ENCODE measurements at places on chromosomes 16 and 17. TPM values are rescaled to one million over a fixed set of nuclear protein-coding genes. Genes with fewer than 3 reads are reported as not detected.

Gene ZC3H18
- polyA plus RNA-seq: 33.1 TPM

Gene SHISA9
- 0.13 TPM for polyA plus RNA-seq

Gene HES7
- polyA plus RNA-seq: not detected

Gene MSLN
- polyA plus RNA-seq: 0.88 TPM

Gene CDRT15
- not detected for polyA plus RNA-seq

Gene ITGAL
- 4.1 TPM for polyA plus RNA-seq

Gene CSHL1
- 0.98 TPM for polyA plus RNA-seq

Gene CETP
- polyA plus RNA-seq: 5.0 TPM

Gene SLC35G6
- 0.59 TPM for polyA plus RNA-seq

Gene GPT2
- polyA plus RNA-seq: 30.9 TPM

Gene CBFA2T3
- polyA plus RNA-seq: 19.0 TPM

Gene LITAFD
- polyA plus RNA-seq: not detected

Gene RMI2
- 7.2 TPM for polyA plus RNA-seq

- peak; percentile 42 for DNase-seq
Measured at GRCh38 chr16:88406096-88407041, 23.6 kb downstream of the ZNF469 start.

- DNase-seq: no peak
Measured at GRCh38 chr17:4941319-4941610, 1.2 kb downstream of the RNF167 start.

- no peak for DNase-seq
Measured at GRCh38 chr17:33980193-33980592, 274.9 kb upstream of the CCL2 start.

DNA sequence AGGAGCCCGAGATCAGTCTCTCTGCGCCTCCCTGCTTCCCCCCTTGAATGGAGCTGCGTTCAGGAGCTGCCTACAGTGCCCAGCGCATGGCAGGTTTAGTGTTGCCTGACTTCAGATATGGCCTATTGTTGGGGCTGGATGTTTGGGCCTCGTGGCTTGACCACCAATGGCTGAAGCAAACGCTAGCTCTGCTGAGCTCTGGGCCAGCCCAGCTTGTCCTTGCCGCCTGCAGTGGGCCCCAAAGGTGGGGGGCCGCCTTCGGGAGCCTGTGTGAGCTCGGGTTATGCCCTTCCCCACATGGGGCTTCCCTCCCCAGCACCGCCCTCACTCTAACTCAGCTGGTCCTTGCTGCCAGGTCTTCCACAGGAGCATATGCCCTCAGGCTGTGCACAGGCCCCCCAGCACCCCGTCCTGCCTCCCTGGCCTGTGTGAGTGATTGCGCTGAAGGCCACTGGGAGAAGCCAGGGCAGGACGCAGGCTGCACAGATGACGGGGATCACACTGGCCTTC is 2.0 kb upstream of the METTL26 start:
- no peak for DNase-seq

- DNase-seq: peak; percentile 5
Measured at GRCh38 chr16:72094266-72094610, 591 bp downstream of the DHX38 start.

- DNase-seq: peak; percentile 50
Measured at GRCh38 chr17:61837175-61838051, 25.9 kb downstream of the BRIP1 start.

- DNase-seq: peak; percentile 38
Measured at GRCh38 chr16:49640581-49640980, 215.3 kb downstream of the ZNF423 start.

GRCh38 chr16:73050201-73051099 is 2.5 kb upstream of the ZFHX3 start:
- no peak for DNase-seq

DNA sequence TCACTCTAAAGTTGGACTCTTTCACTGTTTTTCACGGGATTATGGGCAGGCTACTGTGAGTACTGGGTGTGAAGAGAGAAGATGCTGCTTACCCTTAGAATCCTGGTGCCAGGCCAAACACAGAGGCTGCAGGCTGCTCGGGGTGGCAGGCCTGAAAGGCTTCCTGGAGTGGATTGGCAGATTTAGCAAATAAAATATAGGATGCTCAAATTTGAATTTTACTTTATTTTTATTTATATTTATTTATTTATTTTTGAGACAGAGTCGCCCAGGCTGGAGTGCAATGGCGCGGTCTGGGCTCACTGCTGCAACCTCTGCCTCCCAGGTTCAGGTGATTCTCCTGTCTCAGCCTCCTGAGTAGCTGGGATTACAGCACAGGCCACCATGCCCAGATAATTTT is 14.9 kb upstream of the STAC2 start:
- no peak for DNase-seq

DNA sequence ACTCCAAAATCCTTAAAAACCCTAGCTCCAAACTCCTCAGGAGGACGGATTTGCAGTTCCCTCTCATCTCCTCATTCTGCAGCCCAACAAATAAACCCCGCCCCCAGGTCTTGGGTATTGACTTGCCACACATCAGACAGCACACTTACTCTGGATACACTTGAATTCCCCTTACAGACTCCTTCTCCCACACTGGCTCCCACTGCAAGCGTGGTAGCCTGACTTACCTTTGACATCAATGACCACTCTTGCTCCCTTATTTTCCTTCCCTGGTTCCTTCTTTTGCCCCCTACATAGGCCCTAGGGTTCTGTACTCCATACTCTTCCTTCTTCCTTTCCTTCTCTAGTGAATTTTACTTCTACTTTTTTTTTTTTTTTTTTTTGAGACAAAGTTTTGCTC is 7.5 kb downstream of the RFFL start:
- DNase-seq: no peak

DNA sequence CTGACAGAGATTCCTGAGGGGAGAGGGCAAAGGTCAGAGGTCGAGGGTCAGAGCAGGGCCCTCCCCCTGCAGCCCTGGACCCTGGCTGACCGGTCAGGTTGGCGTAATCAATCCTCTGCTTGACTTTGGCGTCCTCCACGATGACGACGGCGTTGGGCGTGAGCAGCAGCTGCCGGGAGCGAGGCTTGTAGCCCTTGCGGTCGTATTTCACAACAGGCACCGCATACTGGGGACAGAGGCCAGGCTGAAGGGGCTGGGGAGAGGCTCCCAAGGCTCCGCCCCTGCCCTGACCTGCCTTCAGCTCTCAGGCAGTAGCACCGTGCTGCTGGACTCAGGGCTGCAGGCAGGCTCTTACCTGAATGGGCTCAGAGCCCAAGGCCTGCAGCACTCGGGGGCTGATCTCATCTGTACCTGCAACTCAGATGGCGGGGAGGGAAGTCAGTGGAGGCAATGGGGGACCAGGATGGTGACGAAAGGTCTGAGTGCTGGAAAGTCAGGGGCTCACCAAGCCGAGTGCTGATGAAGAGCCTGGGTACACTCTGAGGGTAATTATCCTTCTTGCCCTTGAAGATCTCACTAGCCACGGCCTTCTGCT is 12.0 kb upstream of the CRK start:
- no peak for DNase-seq

- DNase-seq: no peak
Measured at GRCh38 chr16:64990101-64990500, 131.8 kb downstream of the CDH11 start.

- no peak for DNase-seq
Measured at GRCh38 chr17:34757106-34757505, 177.7 kb downstream of the TMEM132E start.

GRCh38 chr16:71929048-71929447 is 33.7 kb downstream of the IST1 start:
- peak; percentile 52 for DNase-seq

- DNase-seq: no peak
Measured at GRCh38 chr16:50290856-50291255, 24.5 kb downstream of the ADCY7 start.

DNA sequence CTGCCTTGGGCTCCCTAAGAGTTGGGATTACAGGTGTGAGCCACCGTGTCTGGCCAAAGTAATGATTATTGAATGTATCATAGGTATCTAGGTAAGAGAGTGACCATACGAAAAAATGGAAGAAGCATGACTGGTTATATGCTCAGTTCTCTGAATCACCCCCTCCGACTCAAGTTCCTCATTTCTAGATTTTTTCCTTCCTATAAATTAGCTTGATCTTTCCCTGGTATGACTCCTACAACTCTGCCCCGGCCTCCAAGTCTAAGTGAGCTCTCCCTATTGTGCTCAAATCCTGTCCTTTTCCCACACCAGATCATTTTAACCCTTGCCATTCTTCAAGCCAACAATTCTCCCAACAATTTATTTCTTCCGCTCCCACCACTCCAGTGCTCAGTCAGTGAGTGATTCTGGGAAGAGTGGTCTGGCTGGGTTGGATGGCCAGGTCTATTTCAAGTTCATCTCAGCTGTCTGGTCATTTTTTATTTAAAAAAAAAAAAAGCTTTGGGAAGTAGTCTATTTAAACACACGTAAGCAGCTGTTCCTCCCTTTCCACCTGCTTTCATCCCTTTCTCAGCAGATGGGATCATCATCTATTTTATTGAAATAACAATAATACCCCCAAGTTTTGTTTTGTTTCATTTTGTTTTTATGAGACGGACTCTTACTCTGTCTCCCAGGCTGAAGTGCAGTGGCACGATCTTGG is 120.2 kb upstream of the HS3ST2 start:
- no peak for DNase-seq

GRCh38 chr17:79987935-79988184 is 47.8 kb downstream of the TBC1D16 start:
- no peak for DNase-seq

DNA sequence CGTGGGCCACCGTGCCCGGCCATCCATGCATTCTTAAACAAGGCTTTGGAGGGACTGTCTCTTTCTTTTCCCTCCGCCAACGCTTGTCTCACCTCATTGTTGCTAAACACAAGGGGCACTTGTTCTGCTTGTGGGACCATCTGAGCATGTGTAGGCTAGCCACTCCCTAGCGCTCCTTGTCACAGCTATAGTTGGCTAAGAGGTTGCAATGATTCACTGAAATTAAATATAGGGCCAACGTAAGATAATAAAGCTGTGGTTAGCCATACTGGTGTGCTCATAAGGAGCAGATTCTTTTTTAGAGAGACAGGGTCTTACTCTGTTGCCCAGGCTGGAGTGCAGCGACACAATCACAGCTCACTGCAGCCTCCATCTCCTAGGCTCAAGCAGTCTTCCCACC is 41.2 kb downstream of the KIAA0513 start:
- no peak for DNase-seq

- DNase-seq: no peak
Measured at GRCh38 chr16:73018821-73019456, 29.0 kb downstream of the ZFHX3 start.

DNA sequence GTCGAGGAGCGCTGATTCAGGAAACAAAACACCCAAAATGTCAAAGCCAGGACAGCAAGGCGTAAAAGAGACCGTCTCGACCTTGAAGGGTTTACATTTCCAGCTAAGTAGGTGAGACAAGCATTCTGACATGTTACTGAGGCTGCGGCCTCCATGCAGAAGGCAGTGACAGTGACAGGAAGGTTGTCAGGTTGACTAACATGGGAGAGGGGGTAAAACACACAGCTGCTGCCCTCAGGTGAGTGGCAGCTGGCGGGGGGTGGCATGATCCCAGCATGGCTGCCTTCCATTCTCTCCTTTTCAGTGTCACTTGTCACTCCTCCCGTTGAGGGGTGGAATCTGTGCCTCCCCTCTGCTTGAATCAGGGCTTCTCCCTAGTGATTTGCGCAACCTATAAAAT is 31.9 kb upstream of the CRHR1 start:
- DNase-seq: no peak

DNA sequence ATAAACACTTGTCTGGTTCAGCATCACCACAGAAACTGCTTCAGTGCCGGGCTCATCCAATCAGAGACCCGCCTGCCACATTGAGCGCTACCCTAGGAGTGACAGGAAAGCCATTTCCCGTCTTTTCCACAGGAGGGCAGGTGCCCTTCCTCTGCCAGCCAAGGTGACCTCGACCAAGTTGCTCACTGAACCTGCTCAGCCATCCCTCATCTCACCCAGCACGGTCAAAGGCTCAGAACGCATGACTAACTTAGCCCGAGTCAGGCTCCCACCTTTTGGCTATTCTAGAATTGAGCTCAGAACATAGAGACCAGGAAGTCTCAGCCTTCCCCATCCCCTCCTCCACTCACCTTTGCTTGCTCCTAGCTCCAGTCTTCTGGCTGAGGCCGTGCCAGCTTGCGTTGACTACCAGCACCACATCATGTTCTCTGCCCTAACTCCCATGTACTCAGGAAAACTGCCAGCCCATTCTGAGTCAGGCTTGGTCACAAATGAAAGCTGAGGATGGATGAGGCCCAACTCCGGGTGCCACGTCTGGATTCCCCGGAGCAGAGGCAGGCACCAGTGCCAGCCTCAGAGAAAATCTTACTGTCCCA is 15.6 kb downstream of the MRPS23 start:
- DNase-seq: no peak

DNA sequence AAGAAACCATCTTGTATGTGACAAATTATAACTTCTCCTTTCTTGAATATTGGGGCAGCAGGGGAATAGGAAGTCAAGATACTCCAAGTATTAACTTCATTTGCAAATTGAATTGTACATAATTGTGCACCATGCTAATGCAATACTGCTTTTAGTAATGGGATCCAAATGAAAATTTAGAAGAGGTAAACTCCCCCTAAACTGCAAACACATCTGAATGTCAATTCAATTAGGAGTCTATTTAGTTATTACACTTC is 4.5 kb downstream of the STAT5B start:
- DNase-seq: no peak

GRCh38 chr16:82133798-82134197 is 36.2 kb downstream of the MPHOSPH6 start:
- DNase-seq: no peak

DNA sequence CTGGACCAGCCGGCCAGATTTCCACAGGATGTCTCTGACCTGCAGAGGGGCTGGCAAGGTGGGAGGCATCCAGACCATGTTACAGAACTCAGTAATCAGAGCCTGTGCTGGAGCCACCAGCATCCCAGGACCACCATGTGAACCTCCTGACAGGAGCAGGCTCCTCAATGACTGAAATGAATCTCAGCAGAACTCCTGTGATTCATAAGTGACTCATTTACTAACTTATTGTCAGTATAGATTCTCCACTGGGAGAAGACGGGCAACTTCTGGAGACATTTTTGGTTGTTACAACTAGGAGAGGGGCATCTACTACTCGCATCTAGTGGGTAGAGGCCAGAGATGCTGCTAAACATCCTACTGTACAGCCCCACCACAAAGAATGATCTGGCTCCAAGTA is 3.1 kb upstream of the WWOX start:
- no peak for DNase-seq

- peak; percentile 50 for DNase-seq
Measured at GRCh38 chr16:80804056-80804525, 307 bp downstream of the CDYL2 start.

- DNase-seq: peak; percentile 87
Measured at GRCh38 chr17:62478424-62478879, at the start of gene TLK2. TLK2 (plus strand) TSS chr17:62478825; CDS start chr17:62481126, 2,301 bp downstream.

DNA sequence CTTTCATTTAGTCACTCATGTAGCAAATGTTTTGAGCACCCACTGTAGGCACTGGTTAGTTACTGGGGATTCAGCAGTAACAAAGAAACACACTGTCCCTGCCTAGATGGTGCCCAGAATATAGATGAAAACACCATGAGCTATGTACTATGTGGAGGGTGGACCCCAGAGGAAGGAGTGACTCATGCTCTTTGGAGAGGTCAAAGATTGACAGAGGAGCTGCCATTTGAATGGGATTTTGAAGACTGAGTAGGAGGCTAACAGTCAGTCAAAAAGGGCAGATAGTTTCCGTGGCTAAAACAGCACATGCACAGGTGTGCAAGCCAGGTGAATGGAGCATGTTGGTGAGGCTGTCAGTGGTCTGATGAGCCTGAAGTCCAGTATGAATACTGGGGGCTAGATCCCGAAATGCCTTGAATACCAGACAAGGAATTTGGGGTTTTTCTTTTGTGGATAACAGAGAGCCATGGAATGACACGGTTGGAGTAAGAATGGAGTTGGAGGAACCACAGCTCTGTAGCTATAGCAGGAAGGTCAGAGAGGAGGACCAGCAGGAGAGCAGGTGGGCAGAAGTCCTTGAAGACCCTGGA is 6.1 kb downstream of the IL21R start:
- DNase-seq: no peak

Measured in muscle of back (tissue), 13 donors.